RWPE2 (cell line): ENCODE measurements at places on chromosomes 3 and 15.

GRCh38 chr15:74809956-74810355, 2.7 kb upstream of the LMAN1L start:
- peak overlapping the region; percentile 27 for H3K27ac ChIP-seq
- H3K4me1 ChIP-seq: peaks cover 21% of the 10 kb centered on the region
- no peak overlapping the region for H3K4me3 ChIP-seq

DNA sequence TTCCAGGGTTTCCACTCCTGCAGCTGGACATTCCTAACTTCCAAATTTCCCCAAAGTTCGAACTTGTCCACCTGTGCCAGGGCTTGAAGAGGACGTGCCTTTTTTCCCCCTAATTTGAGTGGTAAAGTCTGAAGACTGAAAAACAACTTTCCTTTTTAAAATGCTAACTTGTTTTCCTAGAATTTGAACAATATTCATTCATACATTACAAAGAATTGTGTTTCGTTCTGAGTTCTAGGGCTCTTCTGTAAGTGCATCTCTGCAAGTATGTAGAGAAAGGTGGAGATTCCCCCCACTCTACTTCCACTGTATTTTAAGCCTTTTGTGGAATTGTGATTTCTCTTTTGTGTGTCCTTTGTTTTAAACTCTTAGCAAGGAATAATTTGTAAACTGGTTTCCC, 9.4 kb downstream of the DPH3 start:
- DNase-seq: no peak
- H3K4me3 ChIP-seq: no peak overlapping the region

GRCh38 chr15:45796433-45796832, 161.6 kb downstream of the SQOR start:
- no peaks in the 10 kb centered on the region for H3K4me1 ChIP-seq
- DNase-seq: no peak

- no peaks in the 10 kb centered on the region for H3K36me3 ChIP-seq
- no peak overlapping the region for H3K27ac ChIP-seq
- no peaks in the 10 kb centered on the region for H3K27me3 ChIP-seq
- peaks cover 6% of the 10 kb centered on the region for H3K4me1 ChIP-seq
These were observed 12.7 kb downstream of the TMPRSS7 start for GRCh38 chr3:112047264-112047663.

DNA sequence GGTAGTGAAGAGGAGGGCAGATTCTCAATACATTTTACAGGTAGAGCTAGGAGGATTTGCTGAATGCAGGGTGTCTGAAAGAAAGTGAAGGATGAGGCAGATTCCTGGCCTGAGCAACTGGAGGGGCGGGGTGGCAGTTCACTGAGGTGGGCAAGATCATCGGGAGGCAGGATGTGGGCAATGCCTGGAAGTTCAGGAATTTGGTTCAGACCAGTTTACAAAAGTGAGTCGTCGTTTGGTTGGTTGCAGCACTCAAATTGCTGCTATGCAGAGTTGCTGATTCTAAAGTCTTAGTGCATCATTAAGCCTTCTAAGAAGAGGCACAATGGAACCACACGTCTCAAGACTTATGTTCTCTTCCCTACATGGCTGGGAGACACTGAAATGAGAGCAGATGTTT, 134.0 kb downstream of the MFSD1 start:
- H3K4me3 ChIP-seq: no peak overlapping the region
- H3K4me1 ChIP-seq: peaks cover 5% of the 10 kb centered on the region
- DNase-seq: no peak
- H3K36me3 ChIP-seq: no peaks in the 10 kb centered on the region

GRCh38 chr3:87486115-87486514, 209.7 kb upstream of the POU1F1 start:
- H3K27ac ChIP-seq: no peak overlapping the region
- H3K36me3 ChIP-seq: no peaks in the 10 kb centered on the region
- H3K27me3 ChIP-seq: no peaks in the 10 kb centered on the region
- DNase-seq: no peak
- no peak overlapping the region for H3K4me3 ChIP-seq

DNA sequence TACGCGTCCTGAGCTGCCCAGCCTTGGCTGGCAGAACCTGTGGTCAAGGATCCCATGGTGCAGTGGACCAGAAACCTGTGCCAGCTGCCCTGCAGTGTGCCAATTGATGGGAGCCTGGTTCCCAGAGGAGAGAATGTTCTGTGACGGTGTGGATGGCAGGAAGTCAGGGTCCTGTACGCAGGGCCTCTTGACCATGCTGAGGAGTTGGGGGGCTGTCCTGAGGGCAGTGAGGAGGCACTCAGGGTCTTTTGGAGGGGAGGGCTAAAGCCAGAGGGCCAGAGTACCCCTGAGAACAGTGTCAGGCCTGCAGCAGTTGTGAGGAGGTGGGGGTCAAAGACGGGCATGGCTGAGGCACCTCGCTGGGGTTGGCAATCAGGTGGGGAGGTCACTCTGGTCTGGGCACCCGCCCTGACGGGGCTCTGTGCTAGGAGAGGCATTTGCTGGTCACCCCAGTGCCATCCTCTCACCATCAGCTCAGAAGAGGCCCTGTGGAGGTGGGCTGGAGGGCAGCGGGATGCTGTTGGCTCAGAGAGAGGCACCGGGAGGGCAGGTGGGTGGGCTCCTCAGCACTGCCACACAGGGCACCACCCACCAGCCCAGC, 61.0 kb downstream of the SCN5A start:
- H3K4me1 ChIP-seq: no peaks in the 10 kb centered on the region
- no peaks in the 10 kb centered on the region for H3K36me3 ChIP-seq
- H3K27me3 ChIP-seq: peaks cover 3% of the 10 kb centered on the region
- no peak overlapping the region for H3K27ac ChIP-seq
- H3K4me3 ChIP-seq: no peak overlapping the region
- peak; percentile 34 for DNase-seq

- peaks cover 18% of the 10 kb centered on the region for H3K27me3 ChIP-seq
- DNase-seq: no peak
- no peaks in the 10 kb centered on the region for H3K4me1 ChIP-seq
- H3K36me3 ChIP-seq: no peaks in the 10 kb centered on the region
- H3K4me3 ChIP-seq: no peak overlapping the region
These were observed 11.7 kb upstream of the MRPS22 start for GRCh38 chr3:139332092-139332491.

DNA sequence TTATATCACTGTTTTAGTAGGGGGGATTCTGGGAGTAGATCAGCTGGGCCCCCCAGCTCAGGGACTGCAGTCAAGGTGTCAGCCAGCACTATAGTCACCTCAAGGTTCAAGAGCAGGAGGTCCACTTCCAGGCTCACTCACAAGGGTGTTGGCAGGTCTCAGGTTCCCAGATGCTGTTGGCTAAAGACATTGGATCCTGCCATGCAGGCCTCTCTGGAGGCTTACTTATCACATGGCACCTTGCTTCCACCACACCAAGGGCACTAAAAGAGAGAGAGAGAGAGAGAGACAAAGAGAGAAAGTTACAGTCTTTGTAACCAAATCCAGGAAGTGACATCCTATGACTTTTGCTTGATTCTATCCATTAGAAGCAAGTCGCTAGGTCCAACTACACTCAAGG, 7.5 kb upstream of the PPP1R14D start:
- H3K27ac ChIP-seq: peak overlapping the region; percentile 80
- no peaks in the 10 kb centered on the region for H3K36me3 ChIP-seq
- peaks cover 20% of the 10 kb centered on the region for H3K4me1 ChIP-seq
- H3K4me3 ChIP-seq: no peak overlapping the region

DNA sequence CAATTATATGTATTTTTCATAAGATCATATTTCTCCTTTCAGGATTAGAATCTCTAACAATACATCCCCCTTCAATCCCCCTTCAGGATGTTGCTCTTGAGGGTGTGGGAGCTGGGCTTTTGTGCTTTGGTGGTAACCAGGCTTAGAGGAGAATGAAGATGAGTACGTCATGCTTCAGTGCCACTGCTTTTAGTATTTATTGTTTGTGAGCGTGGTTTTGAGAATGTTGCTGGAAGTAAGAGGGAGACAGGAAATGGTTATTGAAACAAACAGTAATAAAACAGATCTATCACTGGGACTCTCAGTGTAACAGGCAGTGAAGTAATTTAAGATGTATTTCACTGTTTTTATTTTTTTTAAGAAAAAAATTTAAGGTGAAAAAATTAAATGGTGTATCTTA, 35.3 kb downstream of the GBE1 start:
- H3K27me3 ChIP-seq: no peaks in the 10 kb centered on the region
- DNase-seq: no peak
- peaks cover 10% of the 10 kb centered on the region; the same call in 1 of the 2 replicates for H3K36me3 ChIP-seq
- no peak overlapping the region for H3K4me3 ChIP-seq

GRCh38 chr3:58337190-58337589, 4.5 kb downstream of the PXK start:
- peaks cover 18% of the 10 kb centered on the region for H3K4me1 ChIP-seq
- no peak overlapping the region for H3K4me3 ChIP-seq
- H3K27me3 ChIP-seq: no peaks in the 10 kb centered on the region
- no peak overlapping the region for H3K27ac ChIP-seq

- no peak overlapping the region for H3K4me3 ChIP-seq
- DNase-seq: no peak
- H3K27me3 ChIP-seq: no peaks in the 10 kb centered on the region
- peak overlapping the region; percentile 93 for H3K27ac ChIP-seq
- no peaks in the 10 kb centered on the region for H3K36me3 ChIP-seq
These were observed 429.0 kb upstream of the ATP11B start for GRCh38 chr3:182364323-182364722.

GRCh38 chr3:11601446-11602238, 42.1 kb downstream of the VGLL4 start:
- H3K36me3 ChIP-seq: peaks cover 15% of the 10 kb centered on the region
- no peak for DNase-seq
- H3K4me3 ChIP-seq: no peak overlapping the region
- peaks cover 34% of the 10 kb centered on the region for H3K4me1 ChIP-seq
- no peaks in the 10 kb centered on the region for H3K27me3 ChIP-seq
